ENCODE measurements at places on chromosomes 7 and 10.

DNA sequence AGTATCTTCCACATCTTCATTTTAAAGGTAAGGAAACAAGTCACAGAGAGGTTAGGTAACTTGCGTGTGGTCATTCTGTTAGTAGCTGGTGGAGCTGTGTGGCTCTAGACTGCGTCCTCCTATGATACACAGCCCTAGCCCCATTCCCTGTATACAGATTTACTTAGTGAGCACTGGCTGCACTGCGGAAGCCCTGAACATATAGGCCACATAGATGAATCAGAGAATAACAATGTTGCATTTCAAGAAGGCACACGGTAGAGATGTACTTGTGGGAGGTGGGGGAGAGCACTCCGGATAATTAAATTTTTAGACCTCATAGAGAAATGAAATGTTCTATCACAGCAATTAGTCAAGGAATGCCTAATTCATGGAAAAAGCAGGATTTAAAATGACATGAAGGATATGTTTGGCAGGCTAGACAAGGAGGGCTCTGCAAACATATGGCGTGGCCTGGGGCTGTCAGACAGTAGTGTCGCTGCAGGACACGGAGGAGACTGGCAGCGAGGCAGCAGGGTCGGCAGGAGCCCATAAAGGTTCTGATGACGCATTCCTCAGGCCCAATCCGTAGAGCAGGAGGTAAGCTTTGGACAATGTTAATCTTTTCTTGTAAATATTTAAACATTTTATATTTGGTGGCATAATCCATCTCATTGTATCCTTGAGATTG is 29.5 kb downstream of the RAB11FIP2 start:
- no peak for DNase-seq

DNA sequence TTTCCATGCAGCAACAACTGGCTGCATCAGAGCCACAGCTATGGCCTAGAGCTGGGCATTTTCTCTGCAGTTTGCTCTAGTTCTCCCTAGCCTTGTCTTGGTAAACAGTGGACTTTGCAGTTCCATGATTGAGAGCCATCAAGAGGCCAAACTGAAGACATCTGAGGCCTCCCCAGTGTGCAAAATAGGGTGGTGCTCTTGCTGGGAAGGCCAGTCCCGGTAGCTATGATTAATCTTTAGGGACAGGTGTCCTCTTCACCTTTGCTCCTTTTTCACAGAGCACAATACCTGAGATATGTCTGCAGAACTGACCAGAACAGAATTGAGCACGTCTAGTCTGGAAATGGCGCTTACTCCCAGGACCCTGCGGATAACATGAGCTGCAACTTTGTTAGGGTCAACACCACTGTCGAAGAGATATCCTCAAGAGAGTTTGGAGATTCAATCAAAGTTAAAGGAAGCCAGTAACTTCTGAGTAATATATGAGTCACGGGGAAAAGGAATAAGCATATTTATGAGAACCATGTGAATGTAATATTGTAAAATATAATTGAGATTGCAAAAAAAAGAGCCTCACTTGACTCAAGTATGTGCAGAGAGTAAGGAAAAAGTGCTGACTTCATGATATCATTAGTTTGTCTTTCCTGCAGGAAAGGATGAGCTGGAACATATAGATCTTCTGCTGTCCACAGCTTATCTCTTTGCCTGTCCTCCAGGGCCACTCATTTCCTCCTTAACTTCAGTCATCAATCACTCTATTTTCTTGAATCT is 76.7 kb downstream of the ANK3 start:
- DNase-seq: no peak

DNA sequence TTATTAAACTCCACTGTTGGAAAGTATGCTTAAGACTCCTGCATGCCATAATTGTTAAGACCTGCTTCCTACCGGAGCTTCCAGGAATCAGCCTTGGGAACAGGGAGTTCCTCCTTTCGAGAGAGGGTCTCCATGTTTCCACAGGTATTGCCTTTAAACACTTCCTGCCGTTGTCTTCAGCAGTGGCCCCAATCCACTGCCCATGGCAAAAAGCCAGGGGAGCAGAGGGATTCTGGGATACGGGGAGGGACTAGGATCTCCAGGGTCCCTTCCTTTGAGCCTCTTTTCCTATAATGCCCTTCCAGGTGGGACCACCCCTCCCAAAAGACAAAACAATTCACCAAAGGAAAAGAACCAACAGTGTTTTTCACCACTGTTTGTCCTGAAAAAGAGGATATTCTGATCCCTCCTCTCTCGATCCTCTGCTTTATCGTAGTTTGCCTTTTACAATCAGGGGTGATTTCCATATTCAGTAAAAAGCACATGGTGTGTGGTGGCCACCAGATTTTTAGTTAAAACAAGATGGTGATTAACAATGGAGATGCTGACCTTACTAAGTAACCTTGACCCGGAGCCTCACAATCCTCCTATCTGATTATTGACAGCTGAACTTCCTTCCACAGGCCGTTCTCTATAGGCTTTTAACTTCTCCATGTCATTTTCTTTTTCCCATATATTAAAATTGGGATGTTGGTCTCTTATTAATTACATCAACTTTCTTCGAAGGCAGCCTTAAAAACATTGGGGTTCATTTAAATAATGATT is 36.0 kb downstream of the LRRC72 start:
- DNase-seq: no peak

- peak; percentile 15 for DNase-seq
Measured at GRCh38 chr10:26519803-26520202, 81.7 kb downstream of the APBB1IP start.

- DNase-seq: no peak
Measured at GRCh38 chr10:111481261-111481826, 404.5 kb downstream of the ADRA2A start.

- DNase-seq: peak; percentile 88
Measured at GRCh38 chr7:55552320-55553023, 19.8 kb downstream of the VOPP1 start.

GRCh38 chr7:70646536-70647248 is 485.3 kb upstream of the GALNT17 start:
- no peak for DNase-seq

DNA sequence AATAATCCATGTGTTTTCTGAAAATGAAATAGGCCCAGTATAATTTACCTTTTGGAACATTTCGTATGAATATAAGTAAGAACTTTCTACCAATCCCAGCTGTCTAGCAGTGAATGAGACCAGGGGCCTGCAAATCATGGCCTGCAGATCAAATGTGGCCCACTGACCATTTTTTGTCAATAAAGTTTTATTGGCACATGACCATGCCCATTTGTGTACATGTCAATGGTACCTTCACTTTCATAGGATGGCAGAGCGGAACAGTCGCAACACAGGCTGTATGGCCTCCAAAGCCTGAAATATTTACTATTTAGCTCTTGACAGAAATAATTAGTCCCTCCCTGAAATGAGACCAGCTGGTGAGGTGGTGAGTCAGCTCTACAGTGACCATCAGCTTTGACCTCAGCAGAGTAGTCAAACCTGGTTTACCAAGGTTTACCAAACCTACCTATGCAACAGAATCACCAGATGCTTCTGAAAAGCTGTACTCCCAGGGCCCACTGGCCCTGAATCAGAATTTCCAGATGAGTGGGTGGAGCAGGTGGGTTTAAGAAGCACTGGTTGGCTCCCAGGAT is 13.8 kb upstream of the C10orf90 start:
- no peak for DNase-seq

DNA sequence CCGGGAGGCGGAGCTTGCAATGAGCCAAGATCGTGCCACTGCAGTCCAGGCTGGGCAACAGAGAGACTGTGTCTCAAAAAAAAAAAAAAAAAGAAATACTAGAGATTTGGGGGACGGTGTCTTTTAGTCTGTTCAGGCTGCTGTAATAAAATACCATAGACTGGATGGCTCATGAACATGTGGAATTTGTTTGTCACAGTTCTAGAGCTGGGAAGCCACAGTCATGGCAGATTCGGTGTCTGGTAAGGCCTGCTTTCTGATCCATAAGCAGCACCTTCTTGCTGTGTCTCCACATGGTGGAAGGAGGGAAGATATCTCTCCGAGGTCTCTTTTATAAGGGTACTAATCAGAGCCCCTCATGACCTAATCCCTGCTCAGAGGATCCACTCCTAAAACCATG is 102.7 kb upstream of the MKLN1 start:
- no peak for DNase-seq

DNA sequence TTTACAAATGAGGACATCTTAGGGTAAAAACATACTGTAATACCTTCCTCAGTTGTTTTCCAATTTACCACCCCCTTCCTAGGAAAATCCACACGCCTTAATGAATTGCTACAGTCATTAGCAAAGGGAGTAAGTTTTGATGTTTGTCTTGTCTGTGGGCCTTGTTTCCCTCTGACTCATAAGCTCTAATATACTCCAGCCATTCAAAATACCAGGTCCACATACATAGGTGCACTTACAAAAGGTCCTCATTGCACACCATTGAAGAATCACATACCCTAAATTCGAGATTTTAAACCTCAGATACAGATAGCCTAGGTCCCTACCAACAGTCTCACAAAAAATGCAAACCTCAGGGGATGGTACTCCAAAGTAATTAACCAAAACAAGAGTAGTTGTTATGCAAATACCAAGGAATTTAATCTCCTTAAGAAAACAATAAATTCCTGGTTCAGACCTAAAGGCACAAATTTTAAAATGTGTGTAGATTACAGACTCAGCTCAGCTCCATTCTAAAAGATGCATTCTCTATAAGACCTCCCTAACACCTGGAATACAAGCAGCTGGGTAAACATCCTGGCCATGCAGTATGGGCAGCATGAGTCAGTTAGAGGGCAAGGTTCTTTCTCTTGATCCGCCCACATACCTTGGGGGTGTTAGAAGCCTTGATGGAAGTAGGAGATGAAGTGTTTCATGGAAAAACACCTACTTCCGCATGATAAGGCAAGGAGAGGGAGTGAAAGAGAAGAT is 3.0 kb upstream of the LIPK start:
- DNase-seq: no peak

DNA sequence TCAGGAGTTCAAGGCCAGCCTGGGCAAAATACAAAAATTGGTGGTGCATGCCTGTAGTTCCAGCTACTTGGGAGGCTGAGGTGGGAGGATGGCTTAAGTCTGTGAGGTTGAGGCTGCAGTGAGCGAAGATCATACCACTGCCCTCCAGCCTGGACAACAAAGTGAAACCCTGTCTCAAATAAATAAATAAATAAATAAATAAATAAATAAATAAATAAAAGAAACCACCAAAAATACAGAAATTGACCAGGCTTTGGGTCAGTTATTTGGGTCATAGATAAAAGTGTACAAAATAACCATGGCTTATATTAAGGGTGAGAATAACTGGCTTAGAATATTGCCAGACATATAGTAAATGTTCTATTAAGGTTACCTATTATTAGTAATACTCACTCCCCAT is 129.2 kb downstream of the NEUROD6 start:
- no peak for DNase-seq

DNA sequence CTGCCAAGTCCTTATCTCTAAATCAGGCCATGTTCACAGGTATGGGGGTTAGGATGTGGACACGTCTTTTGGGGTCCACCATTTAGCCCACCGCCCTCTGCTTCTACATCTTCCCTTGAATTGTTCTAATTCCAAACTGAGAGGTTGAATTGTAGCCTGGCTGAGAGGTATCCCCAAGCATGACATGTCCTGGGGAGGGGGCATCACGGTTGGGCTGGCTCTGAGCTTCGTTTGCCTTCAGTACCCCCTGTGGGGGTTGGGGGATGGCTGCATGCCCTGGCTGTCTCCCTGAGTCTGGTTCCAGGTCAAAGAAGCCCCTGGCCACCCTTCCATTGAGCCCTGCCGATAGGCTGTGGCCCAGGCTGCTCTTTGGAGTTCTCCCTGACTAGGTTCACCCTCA is 204.6 kb downstream of the GLRX3 start:
- DNase-seq: no peak

DNA sequence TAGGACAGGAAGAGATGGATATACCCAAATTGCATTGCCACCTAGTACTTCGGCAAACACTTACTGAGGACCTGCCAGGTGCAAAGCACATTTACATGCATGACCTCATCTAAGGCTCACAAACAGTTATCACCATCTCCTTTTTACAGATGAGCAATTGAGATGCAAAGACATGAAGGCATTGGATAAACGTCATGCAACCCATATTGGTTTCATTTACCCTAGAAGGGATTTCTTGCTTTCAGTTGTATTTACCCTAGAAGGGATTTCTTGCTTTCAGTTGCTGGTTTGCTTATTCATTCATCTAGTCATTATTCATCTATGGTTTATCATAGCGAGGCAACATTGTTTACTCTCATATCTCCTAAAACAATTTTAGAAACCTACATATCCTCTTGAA is 52.2 kb downstream of the STEAP1B start:
- no peak for DNase-seq

GRCh38 chr10:53223851-53224250 is 451.3 kb upstream of the MBL2 start:
- DNase-seq: no peak

DNA sequence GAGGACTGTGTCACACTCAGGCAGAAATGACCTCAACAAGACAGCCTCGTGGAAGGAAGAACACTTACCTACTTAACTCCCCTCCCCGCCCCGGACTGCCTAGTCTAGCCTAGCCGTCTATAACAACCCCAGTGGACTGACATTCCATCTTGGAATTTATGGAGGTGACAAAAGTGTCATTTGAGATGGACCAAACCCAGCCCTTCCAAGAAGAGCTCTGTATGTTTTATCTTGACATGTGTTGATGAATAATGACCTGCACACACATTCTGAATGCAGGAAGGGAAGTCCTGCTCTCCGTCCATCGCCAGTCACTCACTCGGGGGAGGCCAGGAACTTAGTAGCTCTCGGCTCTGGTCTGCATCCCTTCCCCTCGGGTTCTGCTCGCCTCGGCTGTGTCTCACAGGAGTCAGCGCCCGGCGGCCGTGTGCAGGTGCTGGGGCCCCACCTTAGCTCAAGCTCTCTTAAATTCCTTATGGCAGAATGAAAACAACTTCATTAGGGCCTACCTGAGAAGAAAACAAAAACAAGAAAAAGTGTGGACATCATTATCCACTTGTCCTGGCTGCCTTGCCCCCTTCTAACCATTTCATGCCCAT is 140.9 kb upstream of the NPS start:
- no peak for DNase-seq

DNA sequence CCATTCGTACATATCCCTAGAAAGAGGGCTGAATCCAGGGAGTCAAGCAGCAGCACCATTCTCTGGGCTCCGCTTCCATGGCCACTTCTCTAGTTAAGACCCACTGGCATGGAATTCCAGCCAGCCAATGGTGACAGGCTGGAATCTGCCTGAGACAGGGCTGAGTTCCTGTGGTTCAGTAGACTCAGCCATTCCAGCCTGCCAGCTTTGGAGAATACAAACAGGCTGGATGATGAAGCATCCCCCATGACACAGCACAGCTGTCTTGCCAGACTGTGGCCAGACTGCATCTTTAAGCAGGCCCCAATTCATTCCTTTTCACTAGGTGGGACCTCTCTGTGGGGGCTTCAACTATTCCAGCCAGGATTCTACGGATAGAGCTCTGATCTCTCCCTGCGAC is 329.6 kb downstream of the XPNPEP1 start:
- no peak for DNase-seq

- no peak for DNase-seq
Measured at GRCh38 chr7:105769901-105770628, 106.3 kb downstream of the ATXN7L1 start.

DNA sequence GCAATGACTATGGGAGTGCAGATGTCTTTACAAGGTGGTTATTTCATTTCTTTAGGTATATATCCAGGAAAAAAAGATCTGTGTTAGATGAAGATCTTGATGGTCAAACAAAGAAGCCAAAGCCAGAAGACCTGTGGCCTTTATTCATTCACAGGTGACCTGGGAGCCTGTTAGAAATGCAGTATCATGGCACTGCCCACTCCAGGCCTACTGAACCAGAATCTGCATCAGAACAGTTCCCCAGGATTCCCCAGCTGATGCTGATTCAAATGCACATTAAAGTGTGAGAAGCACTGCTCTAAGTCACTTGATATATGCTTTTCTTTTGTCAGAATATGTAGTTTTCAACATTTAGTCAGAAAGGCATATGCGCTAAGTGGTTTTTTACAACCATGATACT is 251.1 kb downstream of the IPMK start:
- no peak for DNase-seq
